ENCODE measurements at places on chromosomes 2 and 18.

GRCh38 chr2:134527381-134527780, 191.4 kb downstream of the TMEM163 start:
- DNase-seq, result no peak

GRCh38 chr2:10085043-10085667, 4.9 kb upstream of the CYS1 start:
- DNase-seq, result no peak

DNA sequence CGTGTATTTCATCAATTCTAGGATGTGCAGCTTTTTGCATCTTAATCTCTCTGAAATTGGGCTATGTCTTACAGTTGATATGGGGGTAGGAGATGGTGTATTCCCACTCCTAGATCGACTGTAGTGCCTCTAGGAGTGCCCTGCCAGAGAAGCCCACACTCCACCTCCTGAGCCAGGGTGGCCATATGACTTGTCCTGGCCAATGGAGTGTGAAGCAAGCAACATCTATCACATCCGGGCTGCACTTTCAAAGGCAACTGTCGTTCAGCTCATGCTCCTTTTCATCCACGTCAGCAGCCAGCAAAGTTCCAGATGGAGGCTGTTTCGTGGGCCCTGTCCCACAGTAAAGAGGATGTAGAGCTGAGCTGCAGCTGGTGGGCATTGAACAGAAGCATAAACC, 149.4 kb upstream of the SLC1A4 start:
- DNase-seq, result no peak

GRCh38 chr2:118856978-118857676, 9.7 kb upstream of the EN1 start:
- DNase-seq, result no peak

DNA sequence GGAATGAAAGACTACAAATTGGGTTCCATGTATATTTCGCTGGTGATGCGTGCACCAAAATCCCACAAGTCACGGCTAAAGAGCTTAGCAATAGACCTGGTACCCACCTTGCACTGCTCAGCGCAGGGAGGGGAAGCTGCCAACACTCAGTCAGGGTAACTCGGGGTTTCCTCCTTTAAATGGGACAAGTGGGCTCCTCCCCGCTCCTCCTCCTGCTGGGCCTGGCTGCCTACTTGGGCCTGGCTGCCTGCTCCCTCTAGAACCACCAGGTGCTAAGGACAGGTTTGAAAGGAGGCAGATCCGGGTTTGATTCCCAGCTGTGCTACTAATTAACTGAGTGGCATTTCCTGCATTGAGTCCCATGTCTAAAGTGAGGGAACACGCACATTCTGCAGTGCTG, 23.4 kb downstream of the MYO7B start:
- DNase-seq, result no peak

- DNase-seq, result no peak
Observed at GRCh38 chr2:103346780-103347179, 584.9 kb downstream of the TMEM182 start.

GRCh38 chr2:9403924-9404323, 19.4 kb downstream of the ITGB1BP1 start:
- no peak for DNase-seq

GRCh38 chr2:1841461-1841860, 97.1 kb upstream of the PXDN start:
- no peak for DNase-seq

GRCh38 chr2:150076281-150076680, 411.2 kb downstream of the RND3 start:
- DNase-seq, result no peak

GRCh38 chr2:79432731-79433146, 80.1 kb upstream of the CTNNA2 start:
- no peak for DNase-seq
